ENCODE measurements at places on chromosomes 2 and 18. TPM values are rescaled to one million over a fixed set of nuclear protein-coding genes. Genes with fewer than 3 reads are reported as not detected.

GRCh38 chr2:176753752-176754474 is 458.7 kb upstream of the HNRNPA3 start:
- no peak for DNase-seq

Gene CNGA3
- not detected for polyA plus RNA-seq

Gene ERMN
- polyA plus RNA-seq, result 0.06 TPM

DNA sequence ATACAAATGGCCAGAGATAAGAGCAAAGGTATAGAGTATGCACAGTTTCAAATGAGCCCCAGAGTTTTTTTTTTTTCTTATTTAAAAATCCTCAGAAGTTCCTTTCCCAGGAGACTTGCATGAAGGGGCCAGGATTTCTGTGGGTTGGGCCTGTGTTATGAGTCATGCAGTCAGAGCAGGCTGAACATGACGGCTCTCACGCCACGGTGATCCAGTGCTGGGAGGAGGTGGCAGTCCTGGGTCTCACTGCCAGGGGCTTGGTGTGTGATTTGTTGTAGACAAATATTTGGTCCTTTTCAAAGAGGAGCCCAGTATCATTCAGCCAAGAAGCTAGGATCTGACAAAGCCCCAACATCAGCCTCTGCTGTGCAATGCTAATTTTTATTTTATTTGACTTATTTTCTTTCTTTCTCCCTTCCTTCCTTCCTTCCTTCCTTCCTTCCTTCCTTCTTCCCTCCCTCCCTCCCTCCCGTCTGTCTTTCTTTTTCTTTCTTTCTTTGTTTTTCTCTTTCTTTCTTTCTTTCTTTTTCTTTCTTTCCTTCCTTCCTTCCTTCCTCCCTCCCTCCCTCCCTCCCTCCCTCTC is 10.4 kb upstream of the KCNE4 start:
- DNase-seq, result no peak

DNA sequence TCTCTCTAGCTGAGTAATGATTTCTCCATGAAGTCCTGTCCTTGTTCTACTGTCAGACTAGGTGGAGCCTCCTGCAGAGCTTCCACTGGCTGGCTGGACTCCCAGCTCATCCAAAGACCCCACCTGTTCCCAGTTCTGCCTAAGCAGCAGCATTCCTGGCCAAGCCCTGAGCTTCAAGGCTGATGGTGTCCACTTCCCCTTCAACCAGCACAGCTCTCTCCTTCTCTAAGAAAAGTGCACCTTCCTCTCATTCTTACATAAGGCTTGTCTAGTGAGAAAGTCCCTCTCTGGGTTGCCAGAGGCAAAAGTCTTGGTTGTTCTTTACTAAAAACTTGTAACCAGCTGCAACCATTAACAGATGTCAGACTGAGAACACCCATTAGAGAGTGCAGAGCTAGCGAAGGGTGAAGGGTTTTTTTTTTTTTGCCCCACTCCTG is 58.9 kb downstream of the CXCR4 start:
- DNase-seq, result no peak

GRCh38 chr2:74851191-74851566 is 17.3 kb downstream of the HK2 start:
- no peak for DNase-seq

DNA sequence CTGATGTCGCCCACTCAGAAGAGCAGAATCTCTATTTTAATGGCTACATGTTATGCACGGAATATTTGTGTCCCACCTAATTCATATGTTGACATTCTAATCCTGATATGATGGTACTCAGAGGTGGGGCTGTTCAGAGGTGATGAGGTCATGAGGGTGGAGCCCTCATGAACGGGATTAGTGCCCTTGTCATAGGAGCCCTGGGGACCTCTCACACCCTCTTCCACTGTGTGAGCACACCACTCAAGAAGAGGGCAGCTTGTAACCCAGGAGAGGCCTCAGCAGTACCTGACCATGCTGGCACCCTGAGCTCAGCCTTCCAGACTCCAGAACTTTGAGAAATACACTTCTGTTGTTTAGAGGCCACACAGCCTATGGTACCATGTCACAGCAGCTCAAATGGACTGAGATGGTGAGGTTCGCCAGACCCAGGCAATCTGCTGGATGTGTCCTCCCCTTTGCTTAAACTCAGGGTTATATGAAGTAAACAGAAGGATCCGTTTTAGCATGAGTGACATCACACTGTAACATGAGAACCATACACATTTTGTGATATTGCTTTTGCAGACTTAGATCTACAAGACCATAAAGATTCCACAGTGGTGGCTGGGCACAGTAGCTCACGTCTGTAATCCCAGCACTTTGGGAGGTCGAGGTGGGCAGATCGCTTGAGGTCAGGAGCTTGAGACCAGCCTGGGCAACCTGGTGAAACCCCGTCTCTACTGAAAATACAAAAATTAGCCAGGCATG is 48.7 kb downstream of the ATOH8 start:
- no peak for DNase-seq

Gene HSPE1
- polyA plus RNA-seq, result 330 TPM
